ENCODE measurements at places on chromosomes 4 and X. TPM values are rescaled to one million over a fixed set of nuclear protein-coding genes. Genes with fewer than 3 reads are reported as not detected.

- H3K36me3 ChIP-seq = no peaks in the 10 kb centered on the region
- no peak overlapping the region for H3K4me3 ChIP-seq
- H3K4me1 ChIP-seq = no peaks in the 10 kb centered on the region
- peak overlapping the region; percentile 3 for H3K27ac ChIP-seq
- no peak for DNase-seq
- no peaks in the 10 kb centered on the region for H3K27me3 ChIP-seq
Observed at GRCh38 chr4:146224326-146224966, 10.1 kb downstream of the REELD1 start.

The SLC10A4 gene
- 0.21 TPM for total RNA-seq

DNA sequence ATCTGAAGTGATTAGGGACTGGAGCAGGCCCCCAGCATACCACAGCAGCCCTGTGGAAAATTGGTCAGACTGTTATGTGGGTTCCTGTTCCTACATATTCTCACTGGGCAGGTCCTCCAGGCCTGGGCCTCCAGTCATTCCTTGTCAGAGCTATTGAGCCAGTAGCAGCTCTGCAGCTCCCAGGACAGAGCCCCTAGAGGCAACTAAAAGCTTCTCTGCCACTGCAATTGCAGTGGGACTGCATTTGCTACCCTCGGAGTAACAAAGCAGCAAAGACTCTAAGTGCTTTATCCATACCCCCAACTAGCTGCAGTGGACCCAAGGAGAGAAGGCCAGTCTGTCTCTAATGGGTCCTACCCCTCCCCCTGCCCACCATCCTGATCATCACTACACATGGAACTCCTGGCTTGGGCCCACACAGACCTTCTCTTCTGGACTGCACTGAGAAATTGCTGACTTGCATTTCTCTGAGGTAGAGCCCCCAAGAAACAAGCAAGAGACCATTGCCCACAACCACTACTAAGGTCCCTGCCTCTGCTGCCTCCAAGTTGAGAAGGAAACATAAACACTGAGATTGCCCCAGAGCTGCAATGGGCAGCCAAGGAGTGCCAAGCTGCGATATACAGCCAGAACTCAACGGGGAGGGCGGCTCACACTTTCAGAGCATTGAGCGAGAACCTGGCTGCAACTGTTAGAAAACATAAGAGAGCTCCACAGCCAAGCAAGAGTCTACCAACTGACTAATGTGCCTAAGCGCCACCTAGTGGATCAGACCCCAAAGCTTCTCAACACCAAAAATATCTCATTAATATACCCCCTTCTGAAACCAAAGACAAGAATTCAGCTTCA, 738.7 kb upstream of the NDST4 start:
- no peaks in the 10 kb centered on the region for H3K36me3 ChIP-seq
- H3K27me3 ChIP-seq = no peaks in the 10 kb centered on the region
- H3K4me1 ChIP-seq = no peaks in the 10 kb centered on the region
- no peak overlapping the region for H3K4me3 ChIP-seq
- DNase-seq = peak; percentile 50
- no peak overlapping the region for H3K27ac ChIP-seq

DNA sequence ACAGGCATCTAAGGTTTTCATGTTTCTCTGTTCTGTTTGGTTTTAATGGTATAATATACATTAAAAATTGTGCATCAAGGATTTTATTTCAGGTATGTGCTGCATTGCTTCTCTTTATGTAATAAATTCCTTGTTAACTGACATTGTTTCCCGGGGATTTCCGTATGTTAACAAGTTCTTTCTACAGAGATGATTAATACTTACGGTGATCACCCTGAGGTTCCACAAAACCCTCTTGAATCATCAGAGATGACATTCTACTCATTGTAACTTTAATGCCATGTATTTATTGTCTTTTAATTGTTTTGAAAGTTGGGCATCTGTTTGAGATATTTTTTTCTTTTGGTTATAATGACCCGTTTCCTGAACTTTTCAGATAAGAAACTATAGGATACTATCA, 37.5 kb downstream of the ARHGAP10 start:
- no peaks in the 10 kb centered on the region for H3K27me3 ChIP-seq
- no peak for DNase-seq
- peaks cover 8% of the 10 kb centered on the region for H3K4me1 ChIP-seq
- no peaks in the 10 kb centered on the region for H3K36me3 ChIP-seq
- no peak overlapping the region for H3K27ac ChIP-seq

The IGFBP7 gene
- total RNA-seq = 212 TPM

The ABCB7 gene
- 20.0 TPM for total RNA-seq

The SLC4A4 gene
- total RNA-seq = 32.4 TPM

GRCh38 chr4:84677995-84678394, 95.1 kb downstream of the CDS1 start:
- no peak overlapping the region for H3K27ac ChIP-seq
- peaks cover 48% of the 10 kb centered on the region for H3K36me3 ChIP-seq

DNA sequence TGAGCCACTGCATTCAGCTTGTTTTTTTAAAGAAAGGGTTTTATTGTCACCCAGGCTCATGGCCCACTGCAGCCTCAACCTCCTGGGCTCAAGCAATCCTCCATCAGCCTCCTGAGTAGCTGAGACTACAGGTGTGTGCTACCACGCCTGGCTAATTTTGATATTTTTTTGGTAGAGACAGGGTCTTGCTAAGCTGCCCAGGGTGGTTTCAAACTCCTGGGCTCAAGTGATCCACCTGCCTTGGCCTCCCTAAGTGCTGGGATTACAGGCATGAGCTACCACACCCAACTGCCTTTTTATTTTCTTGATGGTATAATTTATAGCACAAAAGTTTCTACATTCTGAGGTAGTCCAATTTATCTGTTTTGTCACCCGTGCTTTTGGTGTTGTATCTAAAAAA, 38.9 kb downstream of the SAT1 start:
- H3K4me3 ChIP-seq = no peak overlapping the region
- no peak overlapping the region for H3K27ac ChIP-seq
- DNase-seq = no peak
- no peaks in the 10 kb centered on the region for H3K36me3 ChIP-seq

DNA sequence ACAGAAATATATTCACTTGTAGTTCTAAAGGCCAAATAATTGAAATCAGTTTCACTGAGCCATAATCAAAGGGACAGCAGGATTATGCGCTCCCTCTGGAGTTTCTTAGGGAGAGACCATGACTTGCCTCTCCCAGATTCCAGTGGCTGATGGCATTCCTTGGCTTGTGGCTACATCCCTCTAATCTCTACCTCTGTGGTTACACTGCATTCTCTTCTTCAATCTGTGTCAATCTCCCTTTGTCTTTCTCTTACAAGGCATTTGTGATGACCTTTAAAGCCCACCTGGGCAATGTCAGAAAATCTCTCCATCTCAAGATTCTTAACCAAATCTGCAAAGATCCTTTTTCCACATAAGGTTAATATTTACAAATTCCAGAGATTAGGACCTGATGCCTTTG, 260.2 kb downstream of the UNC5C start:
- DNase-seq = no peak
- H3K27ac ChIP-seq = no peak overlapping the region
- no peaks in the 10 kb centered on the region for H3K27me3 ChIP-seq
- no peak overlapping the region for H3K4me3 ChIP-seq

GRCh38 chr4:124203613-124204238, 508.8 kb downstream of the ANKRD50 start:
- no peaks in the 10 kb centered on the region for H3K27me3 ChIP-seq
- DNase-seq = no peak
- no peak overlapping the region for H3K4me3 ChIP-seq
- no peaks in the 10 kb centered on the region for H3K36me3 ChIP-seq

- H3K27ac ChIP-seq = no peak overlapping the region
- H3K27me3 ChIP-seq = no peaks in the 10 kb centered on the region
- H3K4me1 ChIP-seq = peaks cover 6% of the 10 kb centered on the region
Observed at GRCh38 chr4:120829113-120829831, 93.3 kb downstream of the PRDM5 start.

- no peak for DNase-seq
- no peak overlapping the region for H3K4me3 ChIP-seq
- no peaks in the 10 kb centered on the region for H3K4me1 ChIP-seq
- H3K27me3 ChIP-seq = no peaks in the 10 kb centered on the region
Observed at GRCh38 chr4:142984871-142985585, 138.9 kb upstream of the INPP4B start.

GRCh38 chr4:109703664-109704361, 568 bp upstream of the CASP6 start:
- no peaks in the 10 kb centered on the region for H3K27me3 ChIP-seq
- DNase-seq = peak; percentile 88
- H3K27ac ChIP-seq = peak overlapping the region; percentile 93
- no peaks in the 10 kb centered on the region for H3K4me1 ChIP-seq
- no peaks in the 10 kb centered on the region for H3K36me3 ChIP-seq

DNA sequence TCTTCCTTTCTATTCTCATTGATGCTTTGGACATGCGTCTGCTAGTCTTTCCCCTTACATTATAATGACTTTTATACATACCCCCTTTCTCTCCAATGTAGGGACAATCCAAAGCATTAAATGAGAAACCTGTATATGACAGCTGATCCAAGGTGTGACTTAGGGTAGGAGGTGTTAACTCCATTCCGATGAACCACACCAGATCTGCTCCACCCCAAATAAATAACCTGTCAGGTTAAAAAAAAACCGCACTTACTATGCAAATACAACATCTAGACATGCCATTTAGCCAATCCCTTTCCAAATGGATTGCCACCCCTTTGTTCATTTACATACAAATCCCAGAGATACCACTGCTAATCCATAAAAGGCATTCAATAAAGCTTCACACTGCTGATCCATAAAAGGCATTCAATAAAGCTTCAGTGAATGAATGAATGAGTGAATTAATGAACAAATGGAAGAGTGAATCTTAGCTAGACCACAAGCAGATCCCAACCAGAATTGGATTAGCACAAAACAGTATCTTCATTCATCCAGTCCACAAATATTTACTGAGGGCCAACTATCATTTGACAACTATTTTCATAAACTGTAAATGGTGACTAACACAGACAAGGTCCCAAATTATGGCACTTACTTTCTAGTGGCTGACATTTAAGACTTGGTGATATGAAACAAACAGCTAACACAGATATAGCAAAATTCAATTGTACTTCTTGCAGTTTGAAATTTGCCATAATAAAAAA, 158.9 kb upstream of the MAP3K15 start:
- no peak for DNase-seq
- peaks cover 5% of the 10 kb centered on the region for H3K4me1 ChIP-seq
- H3K4me3 ChIP-seq = no peak overlapping the region
- no peak overlapping the region for H3K27ac ChIP-seq
- peaks cover 18% of the 10 kb centered on the region for H3K27me3 ChIP-seq
- H3K36me3 ChIP-seq = no peaks in the 10 kb centered on the region

The ABCG2 gene
- 15.7 TPM for total RNA-seq

The GLOD5 gene
- 1.6 TPM for total RNA-seq

DNA sequence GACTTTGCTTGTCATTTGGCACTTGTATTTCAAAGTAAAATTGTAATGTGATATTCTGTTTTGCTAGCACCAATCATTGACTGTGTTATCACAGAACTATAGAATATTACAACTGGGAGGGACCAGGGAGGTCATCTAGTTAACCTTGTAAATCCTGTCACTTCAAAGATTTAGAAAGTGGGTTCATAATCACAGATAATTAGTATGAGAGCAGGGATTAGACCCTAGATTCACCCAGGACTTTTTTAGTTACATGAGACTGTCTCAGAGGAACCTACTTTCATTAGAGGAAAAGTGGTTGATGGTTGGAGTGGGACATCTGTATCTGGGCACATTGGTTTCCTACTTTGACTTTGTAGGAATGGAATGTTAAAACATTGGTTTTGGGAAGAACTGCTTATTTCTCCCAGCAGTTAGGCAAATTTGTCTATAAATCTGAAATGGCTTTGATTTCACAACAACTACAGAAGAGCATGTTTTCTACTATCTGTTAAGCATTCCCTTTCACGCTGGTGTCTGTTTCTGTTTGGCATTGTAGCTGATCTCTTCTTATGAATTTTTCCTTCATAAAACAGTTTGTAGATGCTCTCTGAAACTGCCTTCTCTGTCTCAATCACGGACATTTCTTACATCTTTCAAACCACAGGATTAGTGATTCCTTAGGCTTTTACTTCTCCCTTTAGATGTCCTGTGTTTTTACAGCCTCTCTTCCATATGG, 144.1 kb downstream of the DIPK2B start:
- no peaks in the 10 kb centered on the region for H3K27me3 ChIP-seq
- no peak overlapping the region for H3K27ac ChIP-seq
- H3K4me3 ChIP-seq = no peak overlapping the region

- DNase-seq = no peak
- H3K4me1 ChIP-seq = no peaks in the 10 kb centered on the region
- H3K27ac ChIP-seq = no peak overlapping the region
- H3K4me3 ChIP-seq = no peak overlapping the region
Observed at GRCh38 chrX:123081776-123082175, 102.3 kb upstream of the GRIA3 start.

The DDX53 gene
- total RNA-seq = not detected

DNA sequence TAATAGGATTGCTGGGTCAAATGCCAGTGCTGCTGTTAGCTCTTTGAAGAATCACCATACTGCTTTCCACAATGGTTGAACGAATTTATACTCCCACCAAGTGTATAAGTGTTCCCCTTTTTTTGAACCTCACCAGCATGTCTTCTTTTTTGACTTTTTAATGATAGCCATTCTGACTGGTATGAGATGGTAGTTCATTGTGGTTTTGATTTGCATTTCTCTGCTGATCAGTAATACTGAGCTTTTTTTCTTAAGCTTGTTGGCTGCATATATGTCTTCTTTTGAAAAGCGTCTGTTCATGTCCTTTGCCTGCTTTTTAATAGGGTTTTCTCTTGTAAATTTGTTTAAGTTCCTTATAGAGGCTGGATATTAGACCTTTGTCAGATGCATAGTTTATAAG, 14.8 kb downstream of the USP38 start:
- H3K27ac ChIP-seq = no peak overlapping the region
- no peak for DNase-seq
- H3K36me3 ChIP-seq = peaks cover 27% of the 10 kb centered on the region
- no peaks in the 10 kb centered on the region for H3K4me1 ChIP-seq
- H3K4me3 ChIP-seq = no peak overlapping the region
- no peaks in the 10 kb centered on the region for H3K27me3 ChIP-seq

DNA sequence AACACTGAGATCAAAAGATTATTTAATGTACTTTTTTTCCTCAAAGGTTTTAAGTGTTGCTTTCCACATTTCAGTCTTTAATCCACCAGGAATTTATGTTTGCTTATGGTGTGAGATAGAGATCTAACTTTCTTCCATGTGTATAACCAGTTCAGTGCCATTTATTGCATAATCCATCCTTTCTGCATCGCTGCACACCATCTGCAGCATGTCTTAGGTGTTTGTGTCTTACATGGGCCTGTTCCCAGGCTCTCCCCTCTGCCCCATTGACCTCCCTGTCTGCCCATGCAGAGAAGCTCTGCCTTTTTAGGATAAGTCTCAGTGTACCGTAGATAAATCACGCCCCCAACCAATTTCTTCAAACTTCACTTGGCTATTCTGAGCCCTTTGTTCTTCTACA, 30.3 kb downstream of the NSDHL start:
- DNase-seq = no peak
- peaks cover 22% of the 10 kb centered on the region for H3K36me3 ChIP-seq
- no peaks in the 10 kb centered on the region for H3K27me3 ChIP-seq
- H3K27ac ChIP-seq = no peak overlapping the region
- no peaks in the 10 kb centered on the region for H3K4me1 ChIP-seq
- no peak overlapping the region for H3K4me3 ChIP-seq

GRCh38 chrX:136473663-136474062, 14.1 kb upstream of the BRS3 start:
- H3K27me3 ChIP-seq = no peaks in the 10 kb centered on the region
- no peaks in the 10 kb centered on the region for H3K4me1 ChIP-seq
- no peak for DNase-seq
- no peak overlapping the region for H3K4me3 ChIP-seq

The SHROOM4 gene
- 28.0 TPM for total RNA-seq

Data from lung (tissue), 17 donors.